ENCODE measurements at places on chromosomes 12 and 14.
A peak's percentile ranks its signal among the peaks of the same experiment; 100 is the strongest.

- DNase-seq, result no peak
These were observed at the start of gene HIGD1C for GRCh38 chr12:50952510-50952909. Gene HIGD1C, plus strand, starts transcription at chr12:50952544. Its CDS starts 1,455 bp downstream, at chr12:50953999.

- DNase-seq, result no peak
These were observed 20.7 kb downstream of the IFT43 start for GRCh38 chr14:76006253-76006652.

GRCh38 chr12:93108985-93109384 is 179.9 kb upstream of the EEA1 start:
- DNase-seq, result no peak

- no peak for DNase-seq
These were observed 298.1 kb upstream of the PRICKLE1 start for GRCh38 chr12:42887657-42888056.

DNA sequence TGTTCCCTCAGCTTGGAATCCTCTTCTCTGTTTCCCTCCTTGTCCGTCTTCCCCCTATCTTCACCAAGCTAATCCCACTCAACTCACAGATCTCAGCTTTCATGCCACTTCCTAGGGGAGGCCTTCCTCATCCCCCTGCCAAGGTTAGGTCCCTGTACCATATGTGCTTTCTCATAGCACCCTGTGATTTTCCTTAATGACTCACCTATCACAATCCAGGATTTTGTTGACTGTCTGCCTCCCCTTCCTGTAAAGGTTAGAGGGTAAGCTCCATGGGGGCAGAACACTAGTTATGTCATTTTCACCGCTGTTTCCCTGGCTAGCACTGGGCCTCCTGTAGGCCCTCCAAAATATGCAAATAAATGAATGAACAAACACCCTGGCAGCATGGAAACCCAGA is 57.6 kb downstream of the CRADD start:
- no peak for DNase-seq

- DNase-seq, result no peak
These were observed 29.6 kb upstream of the HDAC7 start for GRCh38 chr12:47849261-47849660.

DNA sequence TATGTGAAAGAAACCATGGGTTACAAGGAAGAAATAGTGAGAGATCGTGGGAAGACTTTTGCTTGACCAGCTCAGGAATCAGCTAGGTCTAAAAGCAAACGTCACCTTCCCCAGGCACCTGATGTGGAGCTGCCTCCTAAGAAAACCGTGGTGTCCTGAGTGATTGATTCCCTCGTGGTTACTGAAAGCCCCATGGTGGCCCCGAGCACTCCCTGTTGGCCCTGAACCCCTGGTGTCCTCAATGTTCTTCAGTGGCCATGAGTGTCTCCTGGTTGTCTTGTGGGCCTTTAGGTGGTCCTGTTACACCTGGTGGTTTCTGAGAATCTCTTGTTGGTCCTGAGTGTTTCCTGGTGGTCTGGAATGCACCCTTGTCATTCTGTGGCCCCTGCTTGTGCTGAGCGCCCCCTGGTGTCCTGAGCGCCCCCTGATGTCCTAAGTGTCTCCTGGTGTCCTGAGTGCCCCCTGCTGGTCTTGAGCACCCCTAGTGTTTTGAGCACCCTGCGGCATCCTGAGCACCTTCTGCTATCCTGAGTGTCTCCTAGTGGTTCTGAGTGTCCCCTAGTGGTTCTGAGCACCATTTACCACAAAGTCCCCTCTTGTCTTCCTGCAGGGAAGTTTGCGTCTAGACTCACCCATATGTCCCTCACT is 518.7 kb downstream of the TMEM121 start:
- DNase-seq, result no peak

GRCh38 chr14:99908653-99909250 is 115.5 kb downstream of the EML1 start:
- DNase-seq, result no peak

- DNase-seq, result no peak
These were observed 19.0 kb downstream of the PHETA1 start for GRCh38 chr12:111349748-111350520.

- no peak for DNase-seq
These were observed 305.2 kb upstream of the SYT1 start for GRCh38 chr12:78559416-78559815.

- no peak for DNase-seq
These were observed 362.1 kb downstream of the RAD51B start for GRCh38 chr14:68181519-68182326.

GRCh38 chr14:71382315-71382714 is 475.1 kb downstream of the PCNX1 start:
- DNase-seq, result no peak

DNA sequence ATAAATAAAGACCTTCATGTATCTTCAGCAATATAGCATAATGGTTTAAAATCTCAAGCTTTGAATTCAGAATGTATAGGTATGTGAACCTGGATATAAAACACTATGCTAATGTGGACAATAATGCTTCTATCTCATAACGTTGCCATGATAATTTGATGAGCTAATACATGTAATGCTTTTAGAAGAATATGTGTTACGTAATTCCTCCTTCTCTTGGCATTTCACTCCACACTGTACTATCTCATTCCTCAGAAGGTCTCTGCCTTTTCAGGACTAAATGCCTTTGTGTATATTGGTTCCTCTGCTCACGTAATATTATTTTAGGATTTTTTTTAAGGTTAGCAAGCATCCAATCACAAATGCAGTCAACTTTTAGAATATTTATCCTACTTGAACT is 86.5 kb downstream of the FOXA1 start:
- DNase-seq, result no peak

GRCh38 chr12:95321516-95322246 is 104.1 kb downstream of the VEZT start:
- no peak for DNase-seq

DNA sequence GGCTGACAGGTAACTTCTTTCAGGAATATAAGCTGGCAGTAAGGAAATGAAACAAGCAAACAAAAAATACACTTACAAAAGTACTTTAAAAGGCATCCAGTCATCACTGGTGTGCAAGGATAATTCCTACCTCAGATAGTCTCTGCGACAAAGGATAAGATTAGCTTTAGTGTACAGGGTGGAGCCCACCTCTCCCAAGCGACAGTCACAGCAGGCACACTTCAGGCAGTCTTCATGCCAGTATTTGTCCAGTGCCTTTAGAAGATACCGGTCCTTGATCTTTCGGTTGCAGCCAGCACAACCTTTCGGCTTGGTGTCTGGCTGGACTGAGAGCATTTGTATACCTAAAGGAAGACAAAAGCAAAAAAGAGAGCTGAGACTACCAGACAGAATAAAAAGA is 5.4 kb downstream of the LMO3 start:
- no peak for DNase-seq

GRCh38 chr12:50188241-50188781 is 21.1 kb upstream of the CERS5 start:
- DNase-seq, result no peak

GRCh38 chr12:28824193-28824846 is 324.8 kb upstream of the FAR2 start:
- no peak for DNase-seq

DNA sequence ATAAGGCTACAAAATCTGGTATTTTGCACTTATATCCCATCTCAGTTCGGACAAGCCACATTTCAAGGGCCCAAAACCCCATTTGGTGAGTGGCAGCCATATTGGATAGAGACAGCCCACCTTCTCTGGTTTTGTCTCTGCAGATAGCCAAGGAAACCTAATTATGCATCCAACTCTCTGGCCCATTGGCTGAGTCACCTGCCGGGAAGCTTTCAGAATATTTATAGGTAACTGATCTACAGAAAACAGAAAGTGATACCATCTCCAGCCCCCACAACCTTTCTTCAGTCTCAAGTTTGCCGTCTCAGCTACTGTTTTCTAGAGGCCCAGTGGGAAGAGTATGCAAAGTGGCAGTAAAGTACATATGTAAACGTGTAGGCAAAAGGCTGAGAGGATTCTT is 33.7 kb upstream of the PPP1CC start:
- DNase-seq, result no peak

DNA sequence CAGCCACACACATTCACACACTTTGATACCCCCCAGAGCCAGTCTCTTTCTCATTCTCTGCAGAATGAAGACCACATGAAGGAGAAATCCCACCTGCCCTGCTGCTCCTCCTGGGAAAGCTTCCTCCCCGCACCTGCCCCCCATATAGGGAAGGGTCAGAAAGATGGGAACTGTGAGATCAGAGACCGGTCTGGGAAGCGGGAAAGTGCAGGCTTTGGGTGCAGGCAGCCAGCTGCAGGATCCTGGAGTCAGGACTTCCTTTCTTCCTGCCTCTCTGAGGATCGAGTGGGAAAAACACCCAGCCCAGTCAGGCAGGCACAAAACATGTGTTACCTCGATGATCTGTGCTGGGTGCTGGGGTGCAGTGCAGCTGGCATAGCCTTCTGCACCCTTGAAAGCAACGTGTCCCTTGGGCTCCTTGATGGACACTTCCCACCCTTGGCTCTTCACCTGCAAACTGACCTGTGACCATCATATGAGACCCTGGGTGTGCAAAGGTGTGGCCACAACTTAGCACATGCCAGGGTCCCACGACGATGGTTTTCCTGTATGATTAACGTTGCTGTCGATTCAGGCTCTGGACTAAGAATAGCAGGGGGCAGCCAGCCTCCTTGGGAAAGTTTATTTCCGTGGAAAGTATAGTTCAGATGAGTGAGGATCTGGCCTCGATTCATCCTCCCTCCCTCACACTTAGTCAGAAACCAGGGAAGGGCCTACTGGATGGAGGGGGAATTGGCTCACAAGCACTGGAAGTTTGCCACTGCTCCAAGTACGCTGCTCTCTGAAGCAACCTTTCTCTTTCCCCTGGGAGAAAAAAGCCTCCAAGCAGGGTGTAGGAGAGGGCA is 105.4 kb upstream of the MED13L start:
- DNase-seq, result peak; percentile 3

- DNase-seq, result peak; percentile 13
These were observed 33.3 kb upstream of the MSI1 start for GRCh38 chr12:120402217-120402616.

GRCh38 chr12:123142921-123143735 is 7.8 kb downstream of the PITPNM2 start:
- DNase-seq, result no peak

DNA sequence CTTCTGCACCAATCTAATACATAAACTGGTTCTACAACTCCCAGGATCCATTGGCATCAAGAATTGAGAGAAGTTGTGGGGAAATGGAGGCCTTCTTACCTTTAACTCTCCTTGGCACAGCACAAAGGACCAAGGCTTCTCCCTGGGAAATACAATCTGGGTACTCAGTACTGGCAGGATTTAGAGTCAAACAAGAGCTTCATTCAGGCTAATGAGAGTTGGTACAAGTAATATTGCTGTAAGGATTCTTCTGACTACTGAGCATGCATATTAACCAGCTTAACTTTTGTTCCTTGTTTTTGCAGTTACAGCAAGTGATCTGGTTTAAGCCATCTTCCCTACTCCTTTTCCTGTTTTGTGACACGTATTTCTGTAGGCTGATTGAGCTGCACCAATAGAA is 76.2 kb upstream of the FERMT2 start:
- peak; percentile 33 for DNase-seq

GRCh38 chr14:55502746-55503284 is 62.4 kb upstream of the TBPL2 start:
- no peak for DNase-seq

GRCh38 chr12:31973818-31974217 is 14.6 kb downstream of the RESF1 start:
- no peak for DNase-seq

- DNase-seq, result no peak
These were observed 229.1 kb downstream of the PPM1H start for GRCh38 chr12:62705846-62706245.

- no peak for DNase-seq
These were observed 8.5 kb downstream of the SLC17A8 start for GRCh38 chr12:100365411-100365810.

Data from midbrain (tissue), 1 donor.